ENCODE measurements at places on chromosomes 7 and 10.

GRCh38 chr10:103276251-103276895, 565 bp upstream of the INA start:
- DNase-seq = no peak

DNA sequence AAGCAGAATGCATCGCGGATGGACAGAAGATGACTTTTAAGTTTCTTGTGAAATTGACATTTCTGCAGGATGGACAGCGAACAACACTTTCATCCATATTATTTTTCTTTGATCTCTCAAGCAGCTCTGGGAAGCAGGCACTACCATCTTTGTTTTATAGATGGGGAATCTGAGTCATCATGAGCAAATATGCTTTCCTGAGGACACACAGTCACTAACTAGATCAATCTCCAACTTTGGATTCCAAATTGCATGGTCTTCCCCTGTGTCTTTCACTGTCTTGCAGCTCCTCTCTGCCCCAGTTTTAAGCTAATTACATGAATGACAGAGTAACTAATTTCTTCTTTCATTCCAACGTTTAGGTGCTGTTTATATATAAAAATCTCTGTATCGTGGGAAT, 201.5 kb downstream of the ADAM12 start:
- no peak for DNase-seq

DNA sequence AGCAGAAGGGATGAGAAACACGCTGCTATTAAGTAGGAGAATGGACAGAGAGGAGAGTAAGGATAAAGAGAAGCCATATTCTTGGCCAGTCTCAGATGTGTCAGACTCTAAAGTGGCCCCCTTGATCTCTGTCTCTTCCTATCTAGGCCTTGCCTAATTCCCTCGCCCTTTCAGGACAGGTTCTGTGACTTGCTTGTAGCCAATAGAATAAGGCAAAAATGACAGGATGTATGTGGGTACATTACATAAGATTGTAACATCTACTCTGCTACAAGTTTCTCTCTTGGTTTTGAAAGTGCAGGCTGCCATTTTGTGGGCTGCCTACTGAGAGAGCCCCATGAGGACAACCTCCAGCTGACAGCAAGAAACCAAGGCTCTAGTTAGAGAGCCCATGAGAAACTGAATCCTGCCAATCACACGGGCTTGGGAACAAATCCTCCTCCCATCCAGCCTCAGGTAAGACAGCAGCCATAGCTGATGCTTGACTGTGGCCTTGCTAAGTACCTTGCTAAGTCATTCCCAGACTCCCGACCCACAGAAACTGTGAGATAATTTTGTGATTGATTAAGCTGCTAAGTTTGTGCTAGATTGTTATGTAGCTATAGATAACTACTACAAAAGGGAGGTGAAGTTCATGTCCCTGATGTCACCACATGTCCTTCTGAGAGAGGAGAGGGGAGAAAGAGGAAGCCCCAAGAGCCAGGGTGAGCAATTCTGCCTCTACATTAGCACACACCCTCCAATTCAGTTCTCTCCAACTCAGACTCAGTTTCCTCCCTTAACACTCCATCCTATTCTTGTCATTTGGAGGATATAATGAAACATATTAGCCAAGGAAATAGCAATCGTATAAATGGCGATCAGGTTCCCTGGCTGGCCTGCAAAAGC, 185.5 kb downstream of the SGMS1 start:
- no peak for DNase-seq

DNA sequence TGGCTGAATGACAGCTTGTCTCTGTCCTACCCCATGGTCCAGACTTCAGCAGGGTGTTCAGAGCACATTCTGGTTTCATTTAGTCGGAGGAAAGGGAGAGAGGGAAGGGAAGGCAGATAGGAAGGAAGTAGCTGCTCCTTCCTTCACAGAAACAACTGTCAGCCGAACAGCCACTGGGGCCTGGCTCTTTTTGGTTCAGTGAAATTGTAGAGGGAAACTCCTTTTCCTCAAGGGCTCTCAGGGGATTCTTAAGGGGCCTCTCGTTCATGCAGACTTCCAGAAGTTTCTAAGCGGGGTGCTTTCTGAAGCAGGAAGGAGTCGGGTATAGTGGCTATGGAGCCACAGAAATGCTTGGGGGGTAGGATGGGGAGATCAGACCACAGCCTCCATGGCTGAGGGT, 56.4 kb downstream of the TLL2 start:
- no peak for DNase-seq

- DNase-seq = no peak
Observed at GRCh38 chr7:45155941-45156340, 1.6 kb upstream of the RAMP3 start.

DNA sequence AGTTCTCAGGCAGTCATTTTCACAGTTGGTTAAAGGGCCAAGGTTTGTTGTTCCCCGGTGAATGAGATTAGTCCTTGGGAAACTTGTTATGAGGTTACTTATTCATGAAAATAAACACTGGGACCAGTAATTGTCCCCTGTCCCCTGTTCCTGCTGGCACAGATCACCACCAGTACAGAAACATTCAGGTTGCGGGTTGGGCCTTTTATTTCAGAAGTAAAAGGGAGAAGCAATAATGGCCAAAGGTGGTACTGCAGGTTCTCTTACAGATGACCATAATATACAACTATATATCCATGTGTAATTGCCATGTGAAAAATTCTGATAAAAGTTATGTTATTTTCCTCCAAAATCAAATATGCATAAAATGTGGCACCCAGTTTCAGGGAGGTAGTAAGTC, 442.0 kb downstream of the SORCS1 start:
- DNase-seq = no peak

- no peak for DNase-seq
Observed at GRCh38 chr10:13219685-13220670, 14.2 kb downstream of the UCMA start.

- no peak for DNase-seq
Observed at GRCh38 chr10:4651404-4652037, 174.5 kb upstream of the AKR1E2 start.

DNA sequence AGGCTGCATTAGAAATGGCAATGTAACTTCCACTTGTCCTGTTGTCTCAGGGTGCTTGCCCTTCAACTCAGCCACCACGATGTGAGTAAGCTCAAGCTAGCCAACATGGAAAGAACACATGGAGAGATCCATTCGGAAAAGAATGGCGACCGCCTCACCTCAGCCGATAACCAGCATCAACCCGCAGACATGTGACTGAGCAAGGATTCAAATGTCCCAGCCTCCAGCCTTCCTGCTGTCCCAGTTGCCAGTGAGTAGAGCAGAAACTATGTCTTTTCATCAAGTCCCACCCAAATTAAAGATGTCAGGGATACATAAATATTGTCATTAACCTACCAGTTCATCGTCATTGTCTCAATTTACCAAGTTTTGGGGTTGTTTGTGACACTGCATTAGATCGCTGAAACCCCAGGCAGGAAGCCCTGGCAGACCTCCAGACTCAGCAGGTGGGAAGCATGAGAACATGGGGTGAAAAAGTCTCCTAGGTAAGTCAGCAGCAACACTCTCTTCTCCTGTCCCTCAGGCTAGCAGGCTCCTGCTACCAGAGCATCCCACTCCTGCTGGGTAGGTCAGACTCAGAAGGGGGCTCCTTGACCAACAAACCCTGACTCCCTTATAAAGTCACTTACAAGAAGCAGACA, 67.0 kb downstream of the OSBPL3 start:
- no peak for DNase-seq

DNA sequence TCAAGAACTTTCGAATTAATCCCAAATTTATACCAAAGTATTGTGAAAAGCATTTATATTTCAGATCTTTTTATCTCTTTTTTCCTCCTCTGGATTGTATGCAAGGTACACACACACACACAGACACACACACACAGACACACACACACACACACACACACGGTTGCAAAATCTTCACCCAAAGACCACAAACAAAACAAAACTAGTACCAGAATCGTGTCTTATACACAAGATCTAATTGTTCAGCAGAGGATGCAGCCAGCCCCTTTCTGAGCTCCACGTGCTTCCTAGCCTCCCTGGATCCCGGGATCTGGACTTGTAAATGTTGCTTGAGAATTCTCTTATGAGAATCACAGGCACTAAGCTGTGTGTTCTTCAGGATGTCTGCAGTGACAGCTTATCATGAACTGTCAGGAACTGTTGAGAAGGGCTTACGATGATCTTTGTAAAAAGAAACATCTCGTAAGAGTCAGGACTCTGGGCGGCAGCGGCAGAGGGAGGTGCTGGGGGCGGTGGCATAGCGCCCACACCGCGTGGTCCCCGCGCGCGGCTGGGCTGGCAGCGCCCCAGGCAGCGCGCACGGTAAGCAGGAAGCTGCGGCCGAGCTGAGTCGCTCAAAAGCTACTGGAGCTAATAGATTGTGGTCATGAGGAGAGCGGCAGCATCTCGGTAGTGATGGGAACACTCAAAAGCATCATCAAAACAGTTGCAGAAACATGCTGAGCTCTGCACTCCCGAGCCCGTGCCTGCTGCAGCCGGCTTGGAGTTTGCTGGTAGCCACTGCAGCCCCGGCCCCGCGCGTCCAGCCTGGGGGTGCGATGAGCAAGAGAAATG, 277.6 kb downstream of the GATA3 start:
- peak; percentile 48 for DNase-seq

GRCh38 chr10:28503114-28503513, 29.8 kb upstream of the WAC start:
- DNase-seq = no peak

- no peak for DNase-seq
Observed at GRCh38 chr10:14742815-14743214, 31.9 kb downstream of the FAM107B start.

GRCh38 chr7:156105337-156106106, 293.3 kb upstream of the SHH start:
- no peak for DNase-seq

GRCh38 chr10:73716251-73716650, 18.3 kb upstream of the AGAP5 start:
- DNase-seq = no peak

DNA sequence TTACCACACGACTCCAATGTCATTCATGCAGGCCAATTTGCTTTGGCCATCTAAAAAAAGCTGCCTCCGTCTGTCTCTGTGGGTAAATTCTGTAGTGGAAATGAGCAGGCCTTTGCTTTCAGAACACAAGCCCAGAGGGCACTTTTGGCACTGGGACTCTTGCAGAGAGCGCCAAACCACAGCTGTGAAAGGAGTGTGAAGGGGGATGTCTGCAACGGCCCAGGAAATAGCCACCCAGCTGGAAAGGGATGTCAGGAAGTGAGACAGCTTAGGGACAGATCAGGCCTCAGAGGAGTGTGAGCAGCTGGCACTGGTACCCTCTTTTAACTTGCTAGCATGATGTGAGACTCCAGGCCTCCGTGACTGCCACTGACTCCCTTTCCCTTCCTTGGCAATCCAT, 152.4 kb downstream of the DKK1 start:
- no peak for DNase-seq

GRCh38 chr10:4498711-4499251, 327.2 kb upstream of the AKR1E2 start:
- no peak for DNase-seq

- DNase-seq = no peak
Observed at GRCh38 chr10:4983615-4984216, 19.9 kb downstream of the AKR1C2 start.

DNA sequence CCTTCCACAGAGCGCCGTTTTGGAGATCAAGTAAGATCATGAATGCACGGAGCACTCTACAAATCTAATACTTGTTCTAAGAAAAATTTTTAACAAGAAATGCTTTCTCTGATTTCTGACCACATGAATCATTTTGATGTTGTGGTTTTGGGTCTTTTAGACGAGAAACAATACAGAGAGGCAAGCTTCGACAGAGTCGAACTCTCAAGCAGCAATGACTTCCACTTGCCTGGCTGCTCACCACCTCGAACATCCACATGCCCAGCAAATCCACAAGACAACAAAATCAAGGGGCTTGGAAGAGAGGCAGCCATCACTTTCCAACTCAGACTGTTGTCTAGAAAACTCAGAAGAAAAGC, 69.4 kb upstream of the GSDME start:
- no peak for DNase-seq

DNA sequence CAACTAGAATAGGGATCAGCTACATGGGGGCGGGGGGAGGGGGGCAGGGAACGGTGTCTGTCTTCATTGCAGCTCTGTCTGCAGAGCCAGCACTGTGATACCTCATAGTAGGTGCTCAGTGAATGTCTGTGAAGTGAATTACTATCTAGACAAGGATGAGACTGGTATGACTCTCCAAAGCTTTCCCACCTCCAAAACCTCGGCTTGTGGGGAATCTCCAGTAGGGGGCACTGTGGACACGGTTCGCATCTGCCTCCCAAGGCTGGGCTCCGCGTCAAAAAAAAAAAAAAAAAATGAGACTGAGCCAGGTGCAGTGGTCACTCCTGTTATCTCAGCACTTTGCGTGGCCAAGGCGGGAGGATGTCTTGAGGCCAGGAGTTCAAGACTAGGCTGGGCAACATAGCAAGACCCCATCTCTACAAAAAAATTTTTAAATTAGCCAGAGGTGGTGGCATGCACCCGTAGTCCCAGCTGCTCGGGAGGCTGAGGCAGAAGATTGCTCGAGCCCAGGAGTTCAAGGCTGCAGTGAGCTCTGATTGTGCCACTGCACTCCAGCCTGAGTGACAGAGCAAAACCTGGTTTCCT, 9.6 kb downstream of the TRIM56 start:
- no peak for DNase-seq

DNA sequence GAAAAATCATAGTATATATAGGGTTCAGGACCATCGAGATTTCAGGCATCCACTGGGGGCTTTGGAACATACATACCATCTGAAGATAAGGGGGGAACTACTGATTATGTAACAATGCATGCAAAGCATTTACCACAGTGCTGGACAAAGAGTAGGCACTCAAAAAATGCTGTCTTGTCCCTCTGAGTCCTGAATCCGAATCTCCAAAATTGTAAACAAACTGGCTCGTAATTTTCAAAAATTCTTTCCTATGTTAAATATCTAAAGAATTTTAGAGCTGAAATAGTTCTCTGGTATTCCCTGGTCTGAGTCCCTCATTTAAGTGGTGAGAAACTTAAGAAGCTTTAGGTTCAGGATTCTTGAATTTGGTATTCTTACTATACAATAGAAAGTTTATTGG, 167.8 kb upstream of the ASAH2 start:
- no peak for DNase-seq

- no peak for DNase-seq
Observed at GRCh38 chr10:130014263-130015074, 50.4 kb upstream of the EBF3 start.

- no peak for DNase-seq
Observed at GRCh38 chr10:78178940-78179339, 145.3 kb downstream of the RPS24 start.

DNA sequence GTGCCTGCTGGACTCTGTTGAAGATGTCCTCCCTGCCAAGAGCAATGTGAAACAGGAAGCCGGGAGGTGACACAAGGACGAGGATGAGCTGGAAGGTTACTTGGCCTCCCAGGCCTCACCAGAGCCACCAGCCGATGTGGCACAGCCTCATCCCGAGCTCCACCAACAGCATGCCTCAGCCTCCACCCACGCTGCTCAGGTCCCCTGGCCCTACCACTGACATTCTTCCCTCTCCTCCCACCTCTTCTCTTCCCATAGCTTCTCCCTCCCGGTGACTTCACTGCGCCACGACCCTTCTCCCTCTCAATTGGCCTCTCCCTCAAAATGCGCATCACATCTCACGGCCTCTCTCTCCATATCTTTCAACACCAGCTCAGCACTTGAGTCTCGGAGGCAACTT, 249.9 kb downstream of the SKAP2 start:
- no peak for DNase-seq

- DNase-seq = no peak
Observed at GRCh38 chr7:5687936-5688630, 93.4 kb downstream of the RNF216 start.

- DNase-seq = no peak
Observed at GRCh38 chr10:108000365-108000764, 835.9 kb upstream of the SORCS1 start.

GRCh38 chr10:74967911-74968666, 141.7 kb downstream of the KAT6B start:
- DNase-seq = no peak

GRCh38 chr10:29604291-29604825, 30.4 kb downstream of the SVIL start:
- DNase-seq = no peak
